Mesenteric fat pad (tissue), 1 donor: ENCODE measurements at places on chromosomes 2 and 18. TPM values are rescaled to one million over a fixed set of nuclear protein-coding genes. Genes with fewer than 3 reads are reported as not detected.

- no peak for DNase-seq
Observed at GRCh38 chr18:80167931-80168330, 58.9 kb downstream of the ADNP2 start.

DNA sequence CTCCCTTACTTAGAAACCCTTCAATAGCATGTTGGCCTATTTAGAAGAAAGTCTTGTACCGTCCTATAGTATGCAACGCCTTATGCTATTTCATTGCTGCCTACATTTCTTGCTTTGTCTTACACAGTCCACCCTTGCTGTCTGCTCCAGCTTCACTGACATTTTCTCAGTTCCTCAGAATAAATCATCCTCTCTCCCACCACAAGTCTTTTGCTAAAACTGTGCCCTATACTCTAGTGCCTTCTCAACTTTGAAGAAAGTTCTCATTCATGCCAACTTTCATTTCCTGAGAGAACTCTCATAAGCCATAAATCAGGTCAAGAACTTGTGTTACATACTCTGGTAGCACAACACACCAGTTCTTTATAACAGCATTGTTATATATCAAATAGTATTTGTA, 54.3 kb upstream of the COL3A1 start:
- no peak for DNase-seq

- no peak for DNase-seq
Observed at GRCh38 chr2:112669667-112670066, 23.9 kb downstream of the SLC20A1 start.

GRCh38 chr2:190214426-190215194, 105.0 kb downstream of the HIBCH start:
- no peak for DNase-seq

DNA sequence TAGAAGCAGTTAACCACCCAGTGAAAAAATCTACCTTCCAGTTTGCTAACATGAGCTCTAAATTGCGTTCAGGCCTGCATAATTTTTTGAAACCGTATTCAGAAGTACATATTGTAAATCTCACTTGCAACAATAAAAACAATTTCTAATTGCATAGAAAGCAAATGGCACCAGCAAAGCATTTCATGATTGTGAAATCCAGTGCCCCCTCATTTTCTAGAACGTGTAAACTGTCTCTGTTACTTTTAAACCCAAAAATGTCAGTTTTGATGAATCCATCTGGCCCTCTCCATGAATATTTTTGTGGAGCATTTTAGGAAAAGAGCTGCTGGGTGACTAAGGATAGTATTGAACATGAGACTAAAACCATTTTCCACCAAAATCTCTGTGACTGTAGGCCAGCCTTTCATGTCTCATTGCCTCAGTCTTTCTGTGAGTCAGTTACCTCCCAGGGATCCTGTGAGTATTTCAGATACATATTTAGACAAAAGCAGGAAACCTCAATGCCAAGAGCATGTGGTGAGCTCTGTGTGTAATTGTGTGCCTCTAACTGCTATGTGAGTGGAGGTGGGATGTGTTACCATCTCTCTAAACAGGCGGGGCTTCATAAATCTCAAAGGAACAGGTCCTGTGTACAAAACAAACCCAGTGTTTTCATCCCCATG, 477.8 kb upstream of the DCC start:
- DNase-seq, result no peak

DNA sequence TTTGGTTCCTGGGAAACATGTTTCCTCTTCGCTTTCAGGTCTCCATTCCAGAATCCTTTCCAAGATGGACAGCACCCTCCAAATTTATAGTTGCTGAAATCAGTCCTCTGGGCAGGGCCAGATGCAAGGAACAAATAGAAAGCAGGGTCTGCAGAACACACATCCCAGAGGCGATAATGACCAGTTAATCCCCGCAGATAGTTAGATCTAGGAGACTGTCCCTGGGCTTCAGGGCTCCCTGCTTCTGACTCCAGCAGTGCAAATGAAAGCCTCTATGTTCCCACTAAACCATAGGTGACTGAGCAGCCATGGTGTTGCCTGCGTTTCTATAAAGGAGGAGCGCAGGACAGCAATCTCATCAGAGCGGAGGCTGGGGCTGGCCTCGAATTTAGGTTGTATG, 38.7 kb downstream of the SRSF7 start:
- no peak for DNase-seq

GRCh38 chr2:74917702-74918619, 40.5 kb upstream of the POLE4 start:
- no peak for DNase-seq

- no peak for DNase-seq
Observed at GRCh38 chr2:151246152-151246551, 15.5 kb downstream of the RBM43 start.

DNA sequence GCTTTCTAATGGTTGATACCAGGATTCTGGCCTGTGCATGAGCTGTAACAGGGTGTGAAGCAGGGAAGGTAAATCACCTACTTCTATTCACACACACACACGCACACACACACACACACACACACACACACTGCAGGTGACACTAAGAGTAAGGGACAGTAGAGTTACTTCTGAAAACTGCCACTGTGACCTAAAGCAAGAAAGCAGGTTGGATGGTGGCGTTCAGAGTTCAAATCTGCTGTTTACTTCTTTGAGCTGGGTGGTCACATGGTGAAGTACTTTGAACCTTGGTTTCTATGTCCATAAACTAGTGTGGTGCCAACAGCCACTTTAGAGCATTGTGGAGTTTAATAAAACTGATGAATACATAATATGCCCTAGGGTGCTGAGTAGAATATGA, 248.0 kb downstream of the PIEZO2 start:
- DNase-seq, result no peak

- no peak for DNase-seq
Observed at GRCh38 chr18:60847517-60847916, 474.9 kb upstream of the MC4R start.

- DNase-seq, result no peak
Observed at GRCh38 chr2:16103614-16104314, 163.4 kb downstream of the MYCN start.

DNA sequence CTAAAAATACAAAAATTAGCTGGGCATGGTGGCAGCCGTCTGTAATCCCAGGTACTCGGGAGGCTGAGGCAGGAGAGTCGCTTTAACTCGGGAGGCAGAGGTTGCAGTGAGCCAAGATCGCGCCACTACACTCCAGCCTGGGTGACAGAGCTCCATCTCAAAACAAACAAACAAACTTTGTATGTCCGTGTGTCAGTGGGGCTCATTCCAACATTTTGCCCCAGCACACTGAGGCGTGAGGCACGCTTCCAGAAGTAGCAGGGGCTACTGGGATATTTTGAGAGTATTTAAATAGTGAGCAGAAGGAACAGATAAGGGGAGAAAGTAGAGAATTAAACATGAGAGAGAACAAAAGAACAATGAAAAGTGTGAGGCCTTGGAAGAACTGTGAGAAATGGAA, 83.3 kb upstream of the TANK start:
- no peak for DNase-seq

- peak; percentile 51 for DNase-seq
Observed at GRCh38 chr2:239945751-239946561, 79.2 kb downstream of the NDUFA10 start.

DNA sequence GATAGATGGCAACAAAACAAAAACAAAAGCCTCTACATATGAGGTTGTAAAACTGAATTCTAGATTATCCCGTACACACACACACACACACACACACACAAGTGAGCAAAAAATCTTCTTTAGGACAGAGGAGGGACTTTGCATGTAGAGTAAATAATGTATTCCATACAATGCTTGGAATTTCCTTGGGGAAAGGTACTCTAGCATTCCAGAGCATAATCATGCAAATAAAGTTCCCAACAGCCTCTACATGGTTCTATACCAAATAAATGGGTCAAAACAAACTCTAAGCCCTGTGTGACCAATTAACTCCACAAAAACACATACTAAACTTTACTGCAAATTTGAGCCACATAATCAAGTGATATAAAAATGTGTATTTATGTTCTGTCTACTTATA, 191.4 kb downstream of the RBM43 start:
- no peak for DNase-seq

The LRRFIP1 gene
- 144 TPM for total RNA-seq

The HEATR5B gene
- total RNA-seq, result 22.4 TPM

The ZBTB7C gene
- 14.2 TPM for total RNA-seq
